Naive thymus-derived CD8-positive, alpha-beta T cell (primary cell): ENCODE measurements at places on chromosomes 6 and 20.

DNA sequence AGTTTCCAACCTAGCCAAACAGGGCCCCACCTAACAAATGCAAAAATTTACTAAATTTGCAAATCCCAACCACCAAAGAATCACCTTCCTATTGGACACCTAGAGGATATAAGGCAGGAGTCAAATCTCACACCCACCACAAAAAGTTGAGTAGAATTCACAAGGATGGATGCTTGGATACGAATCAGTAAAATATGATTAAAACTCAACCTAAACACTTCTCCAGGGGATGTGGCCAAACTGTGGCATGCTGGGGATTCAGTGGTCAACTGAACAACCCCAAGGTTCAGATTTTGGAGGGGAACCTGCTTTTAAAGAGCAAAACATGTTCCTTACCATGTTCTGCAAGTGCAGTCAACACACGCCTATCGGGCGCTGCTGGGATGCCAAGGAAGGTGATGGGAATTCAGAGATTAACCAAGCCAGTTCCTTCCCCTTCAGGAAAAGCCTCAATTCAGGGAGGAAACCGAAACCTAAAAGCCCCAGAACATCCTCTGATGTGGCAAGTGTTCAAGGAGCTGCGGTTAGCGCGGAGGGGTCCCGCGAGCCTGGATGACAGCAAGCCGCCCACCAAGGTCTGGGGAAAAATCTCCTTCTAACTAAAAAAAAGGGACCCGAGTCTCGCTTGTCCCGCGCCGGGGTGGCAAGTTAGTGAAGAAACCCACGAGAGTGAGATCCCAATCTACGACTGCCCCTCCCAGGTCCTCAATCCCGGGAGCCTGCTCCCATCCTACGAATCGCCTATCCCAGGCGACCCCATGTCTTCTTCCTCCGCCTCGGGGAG, 902 bp downstream of the SAMHD1 start:
- DNase-seq: peak; percentile 16

DNA sequence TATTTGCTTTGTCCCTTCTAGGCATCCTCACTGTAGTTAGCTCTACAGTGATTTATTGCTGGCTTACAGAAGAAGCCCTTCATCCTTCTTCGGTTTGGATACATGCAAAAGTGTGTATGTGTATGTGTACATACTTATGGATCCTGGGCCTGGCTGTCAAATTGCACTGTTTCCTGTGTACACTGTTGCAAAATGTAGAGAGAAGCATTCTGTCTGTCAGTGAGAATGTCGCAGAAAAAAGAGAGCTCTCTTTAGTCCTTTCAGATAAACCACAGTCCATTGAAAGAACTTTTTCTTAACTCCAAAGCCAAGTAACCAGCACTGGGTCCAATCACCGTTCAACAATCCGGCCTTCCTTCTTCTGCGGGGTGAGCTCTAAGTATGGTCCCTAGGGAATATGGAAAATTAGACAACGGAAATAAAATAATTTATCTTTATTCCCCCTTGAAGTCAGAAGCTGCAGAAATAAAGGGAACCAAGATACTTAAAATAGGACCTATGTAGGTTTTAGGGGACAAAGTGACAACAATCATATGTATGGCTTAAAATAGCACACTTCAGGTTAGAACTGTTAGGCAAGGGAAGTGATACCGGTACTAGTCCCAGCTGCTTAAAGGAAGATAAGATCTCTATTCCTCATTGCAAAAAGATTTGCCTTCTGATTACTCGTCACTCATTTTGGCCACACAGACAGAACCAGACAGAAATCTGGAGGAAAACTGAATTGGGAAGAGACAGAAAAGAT, 107.0 kb downstream of the CD83 start:
- no peak for DNase-seq

DNA sequence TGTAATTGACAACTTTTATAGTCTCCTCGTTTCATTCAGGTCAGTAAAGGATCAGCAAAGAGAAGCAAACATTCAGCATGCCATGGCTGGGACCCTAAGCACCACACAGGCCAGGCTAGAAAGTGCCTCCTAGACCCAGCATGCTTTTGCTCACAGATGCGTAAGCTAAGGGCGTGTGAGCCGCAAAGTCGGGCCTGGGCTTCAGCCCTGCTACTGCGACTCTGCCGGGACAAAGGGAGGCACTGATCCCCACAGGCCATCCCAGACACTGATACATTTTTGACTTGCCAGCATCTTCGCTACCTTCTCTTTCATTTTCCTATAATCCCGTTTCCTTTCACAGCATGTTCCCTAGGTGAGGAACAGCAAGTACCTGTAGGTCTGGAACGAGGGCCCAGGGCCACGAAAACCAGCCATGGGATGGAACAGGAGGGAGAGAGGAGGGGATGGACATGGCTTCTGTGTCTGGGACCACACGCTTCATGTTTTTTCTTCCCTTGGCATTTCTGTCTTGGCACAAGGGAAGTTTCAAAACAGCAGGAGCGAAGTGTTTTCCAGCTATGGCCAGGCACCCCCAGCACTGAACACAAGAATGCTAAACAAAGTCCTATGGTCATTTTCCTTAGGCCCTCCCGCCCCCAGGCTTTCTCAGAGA, 42.6 kb downstream of the IRF4 start:
- DNase-seq: no peak

DNA sequence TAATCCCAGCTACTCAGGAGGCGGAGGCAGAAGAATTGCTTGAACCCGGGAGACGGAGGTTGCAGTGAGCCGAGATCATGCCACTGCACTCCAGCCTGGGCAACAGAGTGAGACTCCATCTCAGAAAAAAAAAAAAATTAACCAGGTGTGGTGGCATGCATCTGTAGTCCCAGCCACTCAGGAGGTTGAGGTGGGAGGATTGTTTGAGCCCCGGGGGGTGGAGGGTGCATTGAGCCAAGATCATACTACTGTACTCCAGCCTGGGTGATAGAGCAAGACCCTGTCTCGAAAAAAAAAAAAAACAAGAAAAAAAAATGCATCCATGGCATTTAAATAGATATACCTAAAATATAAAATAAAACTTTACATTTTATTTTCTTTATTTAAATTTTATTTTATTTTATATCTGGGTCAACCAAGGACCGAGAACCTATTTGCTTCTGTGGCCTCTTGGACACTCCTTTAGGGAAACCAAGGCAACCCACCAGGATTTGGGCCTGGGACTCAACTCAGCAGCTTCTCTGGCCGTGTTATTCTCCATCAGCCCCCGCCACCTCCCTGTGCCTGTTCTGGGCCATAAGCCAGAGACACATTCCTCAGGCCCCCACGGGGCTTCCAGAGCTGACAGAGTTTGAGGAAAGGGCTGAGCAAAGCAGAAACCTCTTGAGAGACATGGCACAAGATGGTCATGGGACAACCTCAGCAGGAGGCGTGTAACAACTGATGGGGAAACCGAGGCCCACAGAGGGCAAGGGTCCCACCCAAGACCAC, 6.2 kb downstream of the SNTA1 start:
- no peak for DNase-seq

GRCh38 chr6:134309227-134309626, 8.7 kb downstream of the SGK1 start:
- DNase-seq: no peak

DNA sequence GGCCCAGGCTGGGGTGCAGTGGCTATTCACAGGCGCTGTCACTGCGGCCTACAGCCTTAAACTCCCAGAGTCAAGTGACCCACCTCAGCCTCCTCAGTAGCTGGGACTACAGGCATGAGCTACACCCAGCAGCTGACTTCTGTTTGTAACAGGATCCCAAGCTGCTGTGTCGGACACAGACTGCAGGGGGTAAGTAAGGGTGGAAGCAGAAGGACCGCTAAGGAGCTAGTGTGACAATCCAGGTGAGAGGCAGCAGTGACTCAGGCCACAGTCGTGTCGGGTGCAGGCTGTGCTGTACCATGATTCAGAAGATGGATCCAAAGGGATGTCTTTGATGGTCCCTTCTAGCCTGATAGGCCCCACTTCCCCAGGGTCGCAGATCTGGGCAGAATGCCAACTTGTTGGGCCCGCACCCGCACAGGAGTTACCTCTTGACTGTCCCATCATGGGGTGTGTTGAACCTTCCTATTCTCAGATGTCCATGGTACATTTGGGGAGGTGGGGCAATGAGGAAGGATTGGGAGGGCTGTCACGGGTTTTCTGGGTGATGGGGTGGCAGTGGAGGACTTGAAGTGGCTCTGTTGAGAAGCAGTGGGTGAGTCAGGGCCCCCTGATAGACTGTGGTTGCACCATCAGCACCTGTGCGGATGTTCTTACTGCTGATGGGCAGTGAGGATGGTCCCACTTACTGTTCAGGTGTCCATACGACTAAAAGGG, 25.3 kb downstream of the AAR2 start:
- DNase-seq: no peak

DNA sequence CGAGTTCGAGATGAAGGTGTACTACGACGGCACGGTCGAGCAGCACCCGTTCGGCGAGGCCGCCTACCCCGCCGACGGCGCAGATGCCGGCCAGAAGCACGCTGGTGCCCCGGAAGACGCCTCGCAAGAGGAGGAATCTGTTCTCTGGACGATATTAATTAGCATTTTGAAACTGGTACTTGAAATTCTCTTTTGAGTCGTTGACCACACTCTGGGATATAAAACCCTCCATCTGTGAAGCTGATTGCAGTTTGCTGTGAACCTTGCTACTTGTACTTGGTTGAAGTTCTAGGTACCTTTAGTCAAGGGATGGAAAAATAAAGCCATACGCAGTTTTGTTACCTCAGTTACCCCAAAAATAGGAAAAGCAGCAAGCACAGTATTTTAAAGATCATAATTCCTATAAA, 917 bp downstream of the C6orf120 start:
- DNase-seq: no peak

- DNase-seq: no peak
Measured at GRCh38 chr6:7697820-7698623, 27.9 kb upstream of the BMP6 start.

- DNase-seq: no peak
Measured at GRCh38 chr6:139373928-139374356, 506 bp downstream of the CITED2 start.

GRCh38 chr6:122286512-122286911, 112.9 kb upstream of the HSF2 start:
- DNase-seq: no peak

- DNase-seq: no peak
Measured at GRCh38 chr6:39053016-39053624, 4.5 kb downstream of the GLP1R start.

- no peak for DNase-seq
Measured at GRCh38 chr6:106324726-106325335, 729 bp downstream of the ATG5 start.

- DNase-seq: no peak
Measured at GRCh38 chr6:11909696-11910132, 102.4 kb upstream of the HIVEP1 start.

DNA sequence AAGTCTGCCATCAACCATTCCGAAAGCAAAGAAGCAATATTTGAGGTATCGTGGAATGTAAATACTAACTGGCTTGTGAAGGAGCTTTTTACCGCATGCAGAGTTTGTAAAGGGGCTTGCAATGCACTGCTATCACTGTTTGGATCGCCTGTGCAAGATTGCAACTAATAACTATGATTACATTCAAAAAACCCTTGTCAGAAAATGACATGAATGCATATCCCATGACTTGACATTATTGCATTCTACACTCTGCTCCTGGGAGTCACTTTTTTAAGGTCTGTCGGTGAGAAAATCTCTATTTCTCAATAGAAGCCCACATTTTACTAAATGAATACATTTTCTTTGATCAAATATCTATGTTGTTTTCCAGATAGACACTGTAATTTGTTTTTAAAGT, 335.4 kb upstream of the SPTLC3 start:
- DNase-seq: no peak
